Left colon (tissue), 2 donors: ENCODE measurements at places on chromosomes 1 and 21. TPM values are rescaled to one million over a fixed set of nuclear protein-coding genes. Genes with fewer than 3 reads are reported as not detected.
A peak's percentile ranks its signal among the peaks of the same experiment; 100 is the strongest.

DNA sequence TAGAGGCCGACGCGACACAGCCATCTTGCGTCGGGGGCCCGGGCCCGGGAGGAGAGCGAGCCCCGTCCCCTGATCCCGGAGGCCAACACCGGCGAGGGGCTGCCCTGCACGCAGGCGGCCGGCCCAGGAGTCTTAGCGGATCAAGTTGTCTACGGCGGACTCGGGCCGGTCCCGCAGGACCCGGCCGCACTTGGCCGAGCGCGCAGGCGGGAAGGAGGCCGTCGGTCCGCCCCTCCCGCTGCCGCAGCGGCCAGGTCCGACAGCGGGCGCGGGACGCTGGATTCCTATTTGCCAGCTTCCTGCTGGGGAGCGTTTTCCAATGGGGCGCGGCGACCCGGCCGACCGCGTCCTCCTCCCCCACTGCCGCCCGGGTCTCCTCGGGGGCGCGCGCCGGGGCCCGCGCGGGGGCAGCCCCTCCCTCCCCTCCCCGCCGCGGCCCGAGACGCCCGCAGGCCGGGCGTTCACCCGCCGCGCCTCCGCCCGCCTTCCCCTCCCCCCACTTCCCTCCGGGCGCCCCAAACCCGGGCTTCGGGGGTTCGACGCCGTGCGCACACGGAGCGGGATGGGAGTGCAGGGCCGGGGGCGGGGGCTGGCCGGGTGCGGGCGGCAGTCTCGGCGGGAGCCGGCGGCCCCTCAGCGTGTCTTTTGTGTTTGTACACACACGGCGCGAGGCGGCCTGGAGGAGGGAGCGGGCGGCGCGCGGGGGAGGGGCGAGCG lies 517 bp upstream of the H3-3A start:
- peak; percentile 86 for DNase-seq

GRCh38 chr1:2328676-2329455 lies 62.5 kb downstream of the MORN1 start:
- DNase-seq: no peak

DNA sequence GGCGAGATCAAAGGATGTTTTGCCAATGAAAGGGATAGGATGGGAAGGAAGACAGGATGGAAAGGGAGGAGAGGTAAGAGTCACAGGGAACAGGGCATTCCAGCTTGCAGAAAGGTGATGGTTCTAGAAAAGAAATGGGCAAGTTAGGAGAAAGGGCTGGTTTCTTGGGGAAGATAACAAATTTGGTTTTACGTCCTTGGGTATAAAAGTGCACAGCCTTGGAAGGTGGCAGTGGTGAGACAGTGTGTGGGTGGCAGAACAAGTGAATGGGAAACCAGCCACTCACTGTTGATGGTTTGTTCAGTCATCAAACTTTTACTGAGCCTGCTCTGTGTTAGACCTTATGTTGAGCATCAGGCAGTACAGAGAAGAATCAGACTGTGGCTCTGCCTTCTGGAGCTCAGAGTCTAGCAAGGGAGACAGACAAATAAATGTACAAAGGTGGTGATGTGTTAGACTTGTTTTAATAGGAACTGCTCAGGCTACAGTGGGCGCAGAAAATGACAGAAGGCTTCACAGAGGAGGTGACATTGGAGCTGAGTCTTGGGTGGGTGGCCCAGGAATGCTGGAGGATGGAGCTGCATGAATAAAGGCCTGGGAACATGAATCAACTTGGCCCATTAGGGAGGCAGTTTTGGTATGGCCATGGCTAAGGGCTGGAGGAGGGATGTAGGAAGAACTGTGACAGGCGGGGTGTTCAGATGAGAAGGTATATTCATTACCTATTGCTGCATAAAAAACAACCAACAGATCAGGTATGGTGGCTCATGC lies 76.3 kb downstream of the EPHB2 start:
- DNase-seq: no peak

DNA sequence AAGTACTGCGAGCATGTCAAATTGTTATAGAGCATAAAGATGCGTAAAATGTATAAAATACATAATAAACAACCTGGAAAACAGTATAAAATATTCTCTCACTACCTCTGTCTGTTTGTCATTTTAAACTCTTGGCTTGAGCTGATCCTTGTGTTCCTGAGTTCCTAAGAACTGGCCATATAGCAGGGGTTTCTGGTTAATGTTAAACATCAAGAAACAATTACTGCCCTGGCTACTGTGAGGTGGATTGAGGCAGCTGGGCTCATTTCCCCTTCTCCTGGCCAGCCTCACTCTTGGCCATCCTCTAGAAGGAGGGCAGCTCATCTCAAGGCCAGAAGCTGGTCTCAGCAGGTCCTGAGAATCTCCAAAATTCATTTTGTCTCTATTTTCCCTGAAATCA lies 297.3 kb upstream of the USP24 start:
- DNase-seq: no peak

Gene CFHR2
- total RNA-seq: not detected

Gene RAVER2
- 47.3 TPM for total RNA-seq

Gene ATP6V1G3
- not detected for total RNA-seq
